Stimulated activated CD4-positive, alpha-beta T cell treated with anti-CD3 and anti-CD28 coated beads, TNF-alpha, amount 100 ng/mL, for 1 hour (primary cell): ENCODE measurements at places on chromosomes 6 and 20.

- DNase-seq, result no peak
These were observed 195.0 kb downstream of the KHDC1L start for GRCh38 chr6:73030257-73030656.

DNA sequence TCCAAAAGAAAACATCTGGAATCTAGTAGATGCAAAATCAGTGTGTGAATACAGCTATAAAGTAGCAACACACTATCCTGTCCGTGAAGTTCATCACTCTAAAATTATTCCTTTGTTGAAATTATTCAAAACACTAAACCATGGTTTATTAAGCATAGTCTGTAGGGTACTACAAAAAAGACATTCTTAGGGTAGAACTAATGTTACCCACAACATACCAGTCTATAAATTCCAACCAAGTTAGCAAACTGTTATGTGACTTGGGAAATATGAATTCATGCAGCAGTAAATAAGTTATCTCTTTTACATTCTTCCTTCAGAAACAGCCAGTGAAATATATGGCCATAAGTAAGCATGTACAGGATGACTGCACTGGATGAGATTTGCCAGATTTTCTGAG, 580.3 kb upstream of the ADGRB3 start:
- no peak for DNase-seq

DNA sequence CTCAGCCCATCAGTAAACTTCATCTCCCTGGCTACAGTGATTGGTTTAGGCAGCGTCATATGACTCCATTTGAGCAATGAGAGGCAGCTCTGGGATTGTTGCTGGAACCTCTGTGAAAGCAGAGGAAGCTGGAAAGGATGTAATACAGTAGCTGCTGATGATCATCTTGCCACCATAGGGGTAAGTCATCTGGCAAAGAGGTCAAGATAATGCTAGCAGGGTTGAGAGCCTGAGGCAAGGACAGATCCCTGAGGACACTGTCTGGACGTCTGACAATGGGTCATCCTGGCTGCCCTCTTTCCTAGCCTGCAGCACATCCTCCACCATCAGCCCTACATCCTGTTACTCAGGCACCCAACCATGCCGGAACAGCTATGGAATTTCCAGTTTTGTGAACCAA, 25.5 kb upstream of the FKBP1A start:
- no peak for DNase-seq

DNA sequence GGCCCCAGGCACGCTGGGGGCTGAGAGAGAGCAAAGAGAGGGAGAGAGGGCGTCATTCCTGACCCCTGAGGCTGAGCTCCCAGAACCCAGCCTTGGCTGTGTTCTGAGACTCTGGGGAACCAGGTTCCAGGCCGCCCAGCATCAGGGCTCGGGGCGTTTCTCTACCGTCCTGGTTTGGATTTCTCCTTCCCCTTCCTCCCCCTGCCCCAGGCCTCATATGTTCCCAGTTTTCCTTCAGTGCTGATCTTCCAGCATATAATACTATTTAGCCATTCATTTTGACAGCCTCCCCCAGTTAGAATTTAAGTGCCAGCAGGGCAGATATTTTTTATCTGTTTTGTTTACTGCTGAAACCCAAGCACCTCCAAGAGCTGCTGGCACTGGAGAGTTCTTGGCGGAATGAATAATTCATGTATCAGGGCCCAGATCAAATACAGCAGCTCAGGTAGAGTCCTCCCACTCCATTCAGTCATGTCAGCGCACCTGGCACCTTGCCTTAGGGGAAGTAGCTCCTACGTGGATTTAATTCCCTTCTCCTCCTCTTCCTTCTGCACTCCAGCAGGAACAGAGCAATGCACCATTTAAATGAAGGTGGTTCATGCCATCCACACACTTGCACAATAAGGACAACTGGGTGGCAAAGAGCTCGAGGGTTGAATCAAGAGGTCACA, 23.4 kb upstream of the FRMD1 start:
- no peak for DNase-seq
